ENCODE measurements at places on chromosomes 5 and 9.

GRCh38 chr9:7613931-7614330 lies 185.6 kb downstream of the DMAC1 start:
- no peak for DNase-seq

DNA sequence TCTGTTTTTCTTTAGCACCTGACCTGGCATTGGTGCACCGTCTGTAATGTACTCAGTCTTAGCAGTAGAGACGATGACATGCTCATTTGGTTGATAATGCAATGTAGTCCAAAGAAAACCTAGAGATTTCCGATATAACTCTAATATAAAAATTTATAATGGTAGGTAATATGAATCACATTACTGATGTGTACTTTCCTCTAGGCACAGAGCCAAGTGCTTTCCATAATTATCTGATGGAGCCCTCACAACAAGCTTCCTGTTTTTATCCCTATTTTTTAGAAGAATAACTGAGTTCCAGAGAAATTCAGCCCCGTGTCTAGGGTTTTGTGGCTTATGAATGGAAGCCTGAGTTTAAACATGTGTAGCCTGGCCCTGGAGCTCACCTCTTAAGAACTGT lies 53.7 kb downstream of the KDM4C start:
- no peak for DNase-seq

GRCh38 chr5:54825005-54825404 lies 160.4 kb downstream of the ESM1 start:
- DNase-seq, result no peak

DNA sequence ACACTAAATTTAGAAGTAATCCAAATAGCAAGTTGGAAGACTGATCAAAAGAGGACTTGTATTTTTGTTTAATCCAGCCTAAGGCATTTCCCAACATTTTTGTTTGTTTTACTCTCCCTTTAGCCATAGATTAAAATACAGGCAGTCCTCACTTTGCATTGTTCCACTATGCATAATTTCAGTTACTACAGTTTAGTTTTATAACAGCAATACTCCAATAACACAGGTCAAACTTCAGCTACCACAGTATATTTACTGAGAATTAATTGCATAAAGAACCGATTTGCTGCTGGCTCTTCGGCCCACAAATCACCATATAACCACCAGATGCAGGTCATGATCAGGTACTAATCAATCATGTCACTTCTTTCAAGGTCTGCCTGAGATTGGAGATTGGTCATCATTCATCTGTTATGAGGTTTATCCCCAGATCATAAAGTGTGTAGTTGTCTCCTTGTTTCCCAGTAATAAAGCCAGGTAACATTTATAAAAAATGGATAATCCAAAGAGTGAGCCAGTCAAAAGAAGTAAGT lies 12.1 kb downstream of the FTMT start:
- DNase-seq, result no peak

DNA sequence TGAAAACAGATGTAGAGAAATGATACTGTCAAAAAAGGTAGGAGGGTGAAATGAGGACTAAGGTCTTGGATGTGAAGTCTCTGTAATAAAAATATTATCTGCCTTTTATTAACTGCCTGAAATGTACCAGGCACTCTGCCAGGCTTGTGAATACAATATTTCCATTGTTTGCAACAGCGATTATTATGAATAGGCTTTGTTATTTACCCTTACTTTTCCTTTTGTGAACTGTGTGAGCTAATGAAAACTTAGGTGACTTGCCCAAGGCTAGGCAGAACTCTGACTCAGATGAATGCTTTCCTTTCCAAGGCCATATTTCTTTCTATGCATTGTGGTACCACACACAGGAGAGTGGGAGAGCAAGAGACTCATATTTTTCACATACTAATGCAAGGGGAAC lies 204.1 kb downstream of the CDH12 start:
- no peak for DNase-seq

- no peak for DNase-seq
Observed at GRCh38 chr9:71504636-71505035, 263.7 kb downstream of the CEMIP2 start.

GRCh38 chr9:137516144-137516917 lies 33.9 kb downstream of the PNPLA7 start:
- DNase-seq, result no peak

GRCh38 chr5:68710514-68710913 lies 383.3 kb upstream of the SLC30A5 start:
- DNase-seq, result no peak

DNA sequence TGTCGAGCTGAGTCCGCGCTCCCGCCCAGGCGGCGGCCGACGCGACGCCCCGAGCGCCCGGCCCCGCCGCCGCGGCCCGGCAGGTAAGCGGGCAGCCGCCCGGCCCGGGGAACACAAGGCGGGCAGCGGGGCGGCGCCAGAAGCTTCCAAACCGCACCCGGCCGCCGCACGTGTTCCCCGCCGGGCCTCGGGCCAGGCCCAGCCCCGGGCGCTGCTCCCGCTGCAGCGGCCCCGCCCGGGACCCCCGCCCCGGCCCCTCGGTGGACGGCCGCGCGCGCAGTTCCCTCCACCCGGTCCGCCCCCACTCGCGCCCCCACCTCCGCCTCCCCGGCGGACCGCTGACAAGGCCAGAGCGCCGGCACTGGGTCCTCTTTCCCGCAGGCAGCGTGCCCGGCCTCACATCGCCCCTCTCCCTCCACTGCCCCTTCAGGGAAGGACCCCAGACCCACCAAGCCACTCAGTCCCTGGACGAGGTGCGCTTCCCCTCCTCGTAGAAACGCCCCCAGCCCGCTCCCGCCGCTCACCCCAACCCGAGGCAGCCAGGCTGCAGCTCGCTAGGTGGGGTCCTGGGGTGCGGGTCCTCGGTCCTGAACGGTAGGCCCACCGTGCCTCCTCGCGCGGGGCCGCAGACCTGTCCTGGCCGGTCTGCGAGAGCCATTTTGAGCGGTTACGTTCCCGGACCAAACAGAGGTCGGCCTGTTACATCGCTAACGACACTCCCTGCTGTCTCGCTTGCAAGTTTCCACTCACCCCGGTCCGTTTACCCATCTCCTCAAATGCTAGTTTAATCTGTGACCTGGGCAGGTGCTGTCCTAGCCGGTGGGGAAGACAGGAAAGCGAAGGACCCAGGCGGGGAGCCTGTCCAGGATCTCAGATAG lies 475 bp downstream of the WDR5 start:
- DNase-seq, result peak; percentile 69

DNA sequence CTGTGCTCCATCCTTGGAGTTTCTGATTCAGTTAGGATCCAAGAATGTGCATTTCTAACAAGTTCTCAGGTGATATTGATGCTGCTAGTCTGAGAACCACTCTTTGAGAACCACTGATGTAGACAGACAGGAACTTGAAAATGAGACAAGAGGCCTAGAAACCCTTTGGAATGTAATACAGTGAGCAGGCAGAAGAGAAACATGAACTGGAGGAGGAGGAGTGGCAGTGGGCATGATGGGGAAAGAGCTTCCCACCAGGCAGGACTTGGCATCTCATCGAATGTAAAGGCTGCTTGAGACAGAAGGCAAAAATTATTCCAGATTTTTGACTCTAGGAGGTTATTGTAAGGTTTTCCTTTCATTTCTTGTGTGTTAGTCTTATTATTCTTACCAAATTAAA lies 295.8 kb upstream of the SGCD start:
- DNase-seq, result no peak

DNA sequence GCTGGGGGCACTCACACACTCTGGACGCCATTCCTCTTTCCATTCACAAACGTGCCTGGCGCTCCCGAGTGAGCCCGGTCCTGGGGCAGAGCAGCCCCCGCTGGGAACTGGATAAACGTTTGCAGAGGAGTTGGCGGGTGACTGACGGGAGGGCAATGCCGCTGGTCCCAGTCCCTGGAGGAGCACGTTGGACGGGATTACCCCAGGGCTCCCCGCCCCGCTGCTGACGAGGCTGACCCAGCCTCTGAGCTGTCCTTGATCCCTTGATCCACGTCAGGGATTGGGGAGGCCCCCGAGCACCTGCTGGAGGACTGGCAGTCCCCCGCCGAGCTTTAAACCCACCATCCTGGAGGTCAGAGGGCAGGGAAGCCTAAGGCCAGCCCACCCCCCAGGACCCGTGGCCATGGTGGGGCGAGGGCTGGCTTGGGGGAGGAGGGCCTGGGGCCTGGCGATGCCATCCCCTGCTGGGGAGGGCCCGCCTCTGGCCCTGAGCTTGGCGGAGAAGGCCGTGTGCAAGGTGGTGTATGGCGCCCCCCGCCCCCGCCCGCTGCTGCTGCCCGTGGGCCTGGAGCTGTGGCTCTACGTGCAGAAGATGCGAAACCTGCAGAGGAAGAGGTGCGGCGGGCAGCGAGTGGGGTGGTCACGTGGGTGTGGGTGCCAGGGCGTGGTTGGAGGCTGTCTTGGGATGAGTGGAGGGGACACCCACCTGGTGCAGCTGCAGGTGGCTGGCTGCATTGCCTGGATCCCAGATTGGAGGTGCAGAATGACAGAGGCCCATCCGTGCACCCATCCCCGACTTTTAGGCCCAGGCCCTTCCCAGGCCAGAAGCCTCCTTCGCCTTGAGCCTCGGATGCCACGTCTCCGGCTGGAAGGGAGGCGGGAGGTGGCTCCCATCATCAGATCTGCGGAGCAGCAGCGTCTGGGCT lies 4.5 kb downstream of the GPSM1 start:
- DNase-seq, result no peak

- no peak for DNase-seq
Observed at GRCh38 chr9:123375469-123376132, 19.6 kb downstream of the CRB2 start.

DNA sequence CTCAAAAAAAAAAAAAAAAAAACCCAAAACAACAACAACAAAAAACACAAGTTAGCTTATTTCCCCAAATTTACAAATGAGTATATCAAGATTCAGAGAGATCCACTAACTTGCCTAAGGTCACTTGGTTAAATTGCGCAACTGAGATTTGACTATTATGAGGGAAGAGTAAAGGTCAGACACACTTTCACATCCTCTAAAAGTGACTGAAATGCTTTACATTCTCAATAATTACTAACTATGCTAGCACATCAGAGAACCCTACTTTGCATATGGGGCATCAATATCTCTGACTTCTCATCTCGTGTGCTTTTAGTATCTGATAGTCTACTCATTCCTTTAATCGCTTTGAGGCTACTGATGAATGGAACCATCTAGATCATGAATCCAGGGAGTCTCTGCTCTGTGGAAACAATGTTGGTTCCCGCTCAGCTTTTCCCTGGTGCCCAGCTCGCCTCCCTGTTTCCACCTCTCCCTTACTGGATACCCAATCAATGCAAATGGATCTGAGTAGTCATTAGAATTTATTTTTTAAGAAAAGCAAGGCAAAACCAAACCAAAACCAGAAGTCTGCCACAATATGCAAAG lies 182.1 kb upstream of the TRIM32 start:
- DNase-seq, result no peak

DNA sequence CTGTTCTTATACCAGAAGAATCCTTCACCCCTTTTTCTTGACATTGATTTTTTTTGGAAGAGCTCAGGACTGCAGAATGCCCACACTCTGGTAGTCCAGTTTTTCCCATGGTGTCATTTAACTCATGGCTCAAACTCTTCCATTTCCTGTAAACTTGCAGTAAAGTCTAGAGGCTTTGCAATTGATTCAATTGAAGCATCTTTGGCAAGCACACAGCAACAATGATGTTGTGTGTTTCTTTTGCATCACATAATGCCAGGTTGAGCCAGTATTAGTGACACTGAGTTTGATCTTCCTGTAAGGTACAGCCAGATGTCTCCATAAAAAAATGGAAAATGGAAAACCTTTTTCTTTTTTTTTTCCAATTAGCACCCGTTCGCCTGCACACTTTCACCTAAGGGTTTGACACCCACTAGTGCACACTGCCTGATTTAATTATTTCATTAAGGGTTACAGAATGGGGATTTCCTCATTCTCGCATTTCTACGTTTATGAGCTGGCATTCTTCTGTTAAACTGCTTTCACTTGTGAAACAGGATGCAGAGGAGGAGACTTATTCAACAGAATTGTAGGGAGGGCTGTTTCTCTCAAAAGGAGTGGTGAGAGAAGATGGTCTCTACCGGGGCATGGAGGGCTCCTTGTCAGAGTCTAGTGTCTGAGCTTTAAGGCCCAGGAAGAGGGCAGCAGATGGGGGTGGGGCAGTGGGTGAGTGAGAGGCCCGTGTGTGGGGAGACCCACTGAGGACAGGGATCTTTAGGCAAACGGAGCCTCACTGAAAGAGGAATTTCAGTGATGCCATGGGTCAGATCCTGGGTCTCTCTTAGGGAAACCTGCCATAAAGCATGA lies 2.2 kb upstream of the S1PR3 start:
- peak; percentile 66 for DNase-seq

DNA sequence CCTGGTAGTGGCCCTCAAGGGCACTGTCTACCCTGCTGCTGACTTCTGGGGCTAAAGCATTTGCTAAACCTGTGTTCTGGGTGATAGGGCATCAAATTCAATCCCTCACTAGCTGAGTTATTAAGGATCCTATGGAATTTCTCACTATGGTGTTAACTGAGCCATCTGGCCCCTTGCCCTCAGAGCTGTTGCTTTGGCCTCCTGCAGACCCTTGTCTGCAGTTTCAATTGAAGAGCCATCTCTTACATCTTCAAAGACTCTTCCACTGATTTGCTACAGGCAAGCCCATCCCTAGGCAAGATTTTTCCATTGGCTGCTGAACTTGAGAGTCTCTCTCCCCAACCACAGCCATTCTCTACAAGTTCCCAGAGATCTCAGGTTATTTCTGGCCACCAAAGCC lies 418.2 kb downstream of the ZNF608 start:
- no peak for DNase-seq

DNA sequence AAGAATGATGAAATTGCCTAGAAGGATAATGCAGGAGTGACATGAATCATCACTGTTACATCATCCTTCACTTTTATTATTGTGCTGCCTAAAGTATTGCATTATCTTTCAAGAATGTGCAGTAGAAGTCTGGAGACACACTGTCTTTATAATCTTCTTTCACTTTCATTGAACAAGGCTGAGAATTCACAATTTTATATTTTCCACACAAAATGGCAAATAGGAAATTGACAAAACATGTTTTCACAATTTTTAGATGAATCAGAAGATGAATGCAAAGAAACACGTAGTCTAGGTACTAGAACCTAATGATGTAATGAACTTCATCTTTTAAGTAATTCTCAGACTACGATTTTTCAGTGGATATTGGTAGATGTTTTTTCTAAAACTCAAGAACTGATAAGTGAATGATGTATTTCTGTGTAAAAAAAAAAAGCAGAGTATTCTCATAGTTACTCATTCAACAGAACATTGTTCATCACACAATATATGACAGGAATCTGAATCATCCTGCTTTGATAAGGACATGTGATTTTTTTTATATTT lies 131.5 kb upstream of the GRHPR start:
- DNase-seq, result no peak

GRCh38 chr5:175895686-175896102 lies 24.3 kb downstream of the CPLX2 start:
- no peak for DNase-seq

DNA sequence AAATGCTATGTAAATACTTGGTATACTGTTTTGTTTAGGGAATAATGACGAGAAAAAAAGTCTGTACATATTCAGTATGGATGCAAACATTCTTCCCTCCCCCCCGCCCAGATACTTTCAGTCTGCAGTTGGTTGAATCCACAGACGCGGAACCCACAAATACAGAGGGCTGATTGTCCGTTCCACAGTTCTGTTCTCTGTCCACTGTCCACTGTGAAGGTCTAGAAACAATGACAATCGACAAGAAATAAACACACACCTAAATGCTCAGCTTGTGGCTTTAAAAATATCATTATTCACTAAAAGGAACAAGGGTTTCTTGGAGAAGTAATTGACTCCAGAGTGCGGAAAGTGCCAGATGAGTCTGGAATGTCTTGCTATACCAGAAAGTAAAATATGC lies 109.1 kb downstream of the TMEM161B start:
- no peak for DNase-seq
